ENCODE measurements at places on chromosomes 6 and 20.

GRCh38 chr20:55135923-55136322, 660.5 kb downstream of the DOK5 start:
- DNase-seq = no peak

DNA sequence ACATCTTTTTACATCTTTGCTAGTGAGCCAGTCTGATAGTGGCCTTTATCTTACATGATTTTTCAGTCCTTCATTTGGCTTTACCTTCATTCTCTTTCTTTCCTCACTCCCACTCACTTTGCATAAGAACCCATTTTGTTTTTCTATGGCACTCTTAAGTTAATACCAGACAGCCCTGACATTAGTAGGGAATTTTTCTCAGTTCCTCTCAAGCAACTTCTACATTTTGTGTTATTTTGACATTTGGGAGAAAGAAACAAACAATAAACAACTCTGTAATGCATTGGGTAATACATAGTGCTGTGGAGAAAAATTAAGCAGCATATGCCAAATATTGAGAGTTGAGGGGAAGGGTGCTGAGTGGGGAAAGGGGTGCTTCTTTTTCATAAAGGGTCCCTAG, 524.1 kb upstream of the JAG1 start:
- DNase-seq = no peak

GRCh38 chr20:41110930-41111577, 26.3 kb upstream of the PLCG1 start:
- DNase-seq = no peak

DNA sequence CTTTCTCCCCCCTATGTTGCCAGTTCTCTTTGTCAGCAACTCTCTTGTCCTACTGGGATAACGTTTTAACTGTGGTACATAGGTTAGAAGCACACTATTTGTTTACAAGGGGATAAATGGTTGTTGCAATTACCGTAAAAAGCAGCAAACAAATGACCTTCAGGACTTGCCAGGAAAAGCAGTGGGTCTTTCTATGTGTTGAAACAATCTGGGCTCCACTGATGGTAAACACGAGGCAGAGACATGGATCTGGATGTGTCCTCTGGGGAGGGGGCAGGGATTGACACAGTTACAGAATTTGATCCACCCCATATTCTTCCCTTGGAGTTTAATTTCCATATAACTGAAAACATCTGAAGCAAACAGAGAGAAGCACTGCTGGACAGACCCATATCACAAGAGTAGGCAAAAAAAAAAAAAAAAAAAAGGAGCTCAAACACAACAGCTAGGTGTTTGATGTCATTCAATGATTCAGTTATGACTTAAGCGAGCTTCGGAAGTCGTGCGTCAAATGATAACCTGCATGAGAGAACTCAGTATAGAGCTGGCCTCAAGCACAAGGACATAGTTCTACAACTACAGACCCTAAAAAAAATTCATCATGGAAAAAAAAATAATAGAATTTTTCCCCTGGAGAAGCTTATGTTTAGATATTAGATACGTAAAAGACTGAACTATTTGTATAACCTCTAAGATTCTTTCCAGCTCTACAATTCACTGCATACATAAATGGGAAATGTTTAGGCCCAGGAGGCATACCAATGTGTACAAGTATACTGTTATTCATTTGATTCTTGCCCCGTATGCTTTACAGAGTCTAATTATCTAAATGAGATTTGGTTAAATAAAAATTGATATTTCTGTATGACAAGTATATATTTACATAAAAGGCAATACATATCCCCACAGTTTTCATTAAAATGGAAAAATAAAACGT, 127.7 kb downstream of the ALDH8A1 start:
- DNase-seq = no peak

DNA sequence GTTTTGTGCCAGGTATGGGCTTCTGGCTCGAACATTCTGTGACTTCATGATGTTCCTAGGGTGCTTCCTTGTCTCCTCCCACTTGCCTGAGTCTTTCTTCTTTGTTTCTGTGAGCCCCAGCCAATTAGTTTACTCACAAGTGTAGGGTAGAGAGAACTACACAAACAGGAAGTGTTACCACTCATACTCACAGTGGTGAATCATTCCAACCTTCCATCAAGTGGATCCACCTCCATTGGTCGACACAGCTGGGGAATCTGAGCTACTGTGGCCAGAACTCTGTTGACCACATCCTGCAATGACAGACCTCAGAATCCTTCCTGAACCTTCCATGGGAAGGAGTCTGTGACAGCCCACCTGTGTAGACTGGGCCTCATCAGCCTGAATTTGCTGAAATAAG, 76.8 kb downstream of the UNC5CL start:
- peak; percentile 28 for DNase-seq

DNA sequence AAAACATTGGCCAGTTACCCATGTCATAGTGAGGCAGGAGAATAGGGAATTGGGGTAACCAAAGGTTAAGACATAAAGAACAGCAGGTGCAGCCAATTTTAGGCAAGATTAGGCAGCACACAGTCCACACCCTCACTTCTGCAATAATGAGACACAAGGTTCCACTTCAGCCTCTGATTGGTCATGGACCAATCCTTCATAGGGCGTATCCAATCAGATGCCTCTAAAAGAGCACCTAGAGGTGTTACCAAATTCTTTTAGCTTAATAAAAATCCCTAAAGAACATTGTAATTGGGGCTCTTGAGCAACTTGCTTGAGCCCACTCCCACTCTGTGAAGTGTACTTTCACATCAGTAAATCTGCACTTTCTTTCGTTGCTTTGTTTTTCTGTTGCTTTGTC, 302.4 kb downstream of the PREX1 start:
- DNase-seq = no peak

GRCh38 chr6:31614075-31614619, 887 bp upstream of the AIF1 start:
- no peak for DNase-seq

GRCh38 chr6:163620670-163621330, 206.3 kb downstream of the QKI start:
- DNase-seq = no peak

- no peak for DNase-seq
Measured at GRCh38 chr6:148068437-148069061, 274.1 kb upstream of the SASH1 start.

GRCh38 chr6:35706468-35706867, 17.8 kb upstream of the FKBP5 start:
- no peak for DNase-seq

- DNase-seq = no peak
Measured at GRCh38 chr6:24743265-24743943, 24.4 kb upstream of the C6orf62 start.

DNA sequence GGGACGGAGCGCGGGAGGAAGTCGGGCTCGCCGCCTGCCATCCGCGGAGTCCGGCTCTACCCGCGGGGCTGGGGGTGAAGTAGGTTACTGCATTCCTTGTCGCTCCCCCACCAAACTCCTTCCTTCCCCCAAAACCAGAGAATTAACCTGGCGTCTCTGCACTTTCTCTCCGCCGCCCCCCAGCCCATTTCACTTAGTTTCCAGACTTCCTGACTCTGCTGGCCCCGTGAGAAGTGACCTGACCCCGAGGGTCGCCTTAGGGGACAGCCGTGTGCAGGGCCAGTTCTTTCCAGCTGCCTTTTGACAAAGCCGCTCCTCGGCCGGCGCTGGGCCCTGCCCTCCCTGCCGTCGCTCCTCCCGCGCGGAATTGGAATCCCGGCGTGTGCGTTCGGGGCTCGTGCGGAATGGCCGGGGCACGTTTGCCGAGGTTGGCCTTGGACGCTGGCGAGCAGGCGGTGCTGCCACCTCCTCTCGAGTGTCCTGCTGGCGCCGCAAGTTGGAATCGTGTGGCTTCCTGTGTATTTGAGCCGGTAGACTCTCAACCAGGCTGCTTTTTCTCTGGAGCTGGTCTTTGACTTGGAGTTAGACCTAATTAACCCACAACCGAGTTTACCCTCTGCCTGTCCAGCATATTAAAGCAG, 650 bp downstream of the DCBLD1 start:
- peak; percentile 8 for DNase-seq

DNA sequence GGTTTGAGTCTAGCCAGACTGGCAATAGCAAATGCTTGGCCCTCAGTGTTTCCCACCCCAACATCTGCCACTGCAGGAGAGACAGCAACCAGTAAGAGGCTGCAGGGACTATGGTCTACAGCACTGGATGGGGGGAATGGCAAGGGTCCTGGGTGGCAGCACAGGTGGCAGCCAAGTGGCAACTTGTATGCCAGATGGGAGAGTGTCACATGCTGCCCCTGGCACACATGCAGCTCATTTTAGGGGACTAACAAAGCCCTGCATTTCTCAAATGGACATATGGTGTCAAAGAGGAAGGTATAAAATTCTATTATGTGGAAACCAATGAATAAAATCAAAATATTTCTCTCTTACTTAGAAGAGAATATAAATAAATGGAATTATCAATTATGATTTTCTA, 298.7 kb upstream of the MARCKS start:
- DNase-seq = no peak

All from GM19239 (cell line).